Uterus (tissue), 4 donors: ENCODE measurements at places on chromosomes 16 and 17.
A peak's percentile ranks its signal among the peaks of the same experiment; 100 is the strongest.

DNA sequence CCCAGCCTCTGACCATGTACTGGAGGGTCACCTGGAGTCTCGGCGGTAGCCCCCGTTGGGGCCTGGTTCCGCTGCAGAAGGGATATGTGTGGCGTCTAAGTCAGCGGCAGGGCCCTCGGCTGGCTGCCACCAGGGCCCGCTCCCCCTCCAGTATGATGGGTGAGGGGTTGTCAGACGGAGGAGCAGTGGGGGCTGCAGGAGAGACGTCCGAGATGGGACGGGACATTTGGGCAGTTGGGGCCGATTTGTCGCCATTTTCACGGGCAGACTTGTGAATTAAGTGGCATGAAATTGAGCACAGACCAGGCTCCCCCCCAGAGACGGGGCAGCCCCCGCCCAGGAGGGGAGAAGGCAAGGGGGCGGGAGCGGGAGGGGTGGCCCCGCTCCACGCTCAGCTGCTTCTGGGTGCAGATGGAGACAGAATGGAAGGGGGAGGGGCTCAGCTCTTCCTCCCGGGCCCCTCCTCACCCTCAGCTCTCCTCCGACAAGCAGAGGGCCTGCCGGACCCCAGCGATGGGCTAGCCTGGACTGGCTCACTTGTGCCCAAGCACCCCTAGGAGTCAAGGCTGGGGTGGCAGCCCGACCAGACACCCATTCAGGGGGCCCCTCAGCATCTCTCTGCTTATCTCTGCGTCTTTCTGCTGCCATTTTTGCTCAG lies 52.7 kb upstream of the LHX1 start:
- no peak for DNase-seq

DNA sequence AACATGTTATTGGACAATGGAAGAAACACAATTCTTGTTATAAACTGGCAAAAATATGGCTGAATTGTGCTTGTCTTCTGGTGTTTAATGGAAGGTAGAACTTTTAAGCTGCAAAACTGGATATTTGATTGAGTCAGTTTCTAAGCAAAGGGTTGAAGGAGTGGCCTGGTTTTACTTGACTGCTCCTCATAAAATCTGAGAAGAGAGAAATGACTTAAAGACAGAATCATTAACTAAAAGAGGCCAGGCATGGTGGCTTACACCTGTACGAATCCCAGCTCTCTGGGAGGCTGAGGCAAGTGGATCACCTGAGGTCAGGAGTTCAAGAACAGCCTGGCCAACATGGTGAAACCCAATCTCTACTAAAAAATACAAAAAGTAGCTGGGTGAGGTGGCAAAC lies 770.7 kb downstream of the CDH11 start:
- no peak for DNase-seq

- DNase-seq: no peak
Observed at GRCh38 chr17:31877341-31877740, 18.3 kb upstream of the COPRS start.

- no peak for DNase-seq
Observed at GRCh38 chr16:83946781-83947566, 6.1 kb upstream of the OSGIN1 start.

DNA sequence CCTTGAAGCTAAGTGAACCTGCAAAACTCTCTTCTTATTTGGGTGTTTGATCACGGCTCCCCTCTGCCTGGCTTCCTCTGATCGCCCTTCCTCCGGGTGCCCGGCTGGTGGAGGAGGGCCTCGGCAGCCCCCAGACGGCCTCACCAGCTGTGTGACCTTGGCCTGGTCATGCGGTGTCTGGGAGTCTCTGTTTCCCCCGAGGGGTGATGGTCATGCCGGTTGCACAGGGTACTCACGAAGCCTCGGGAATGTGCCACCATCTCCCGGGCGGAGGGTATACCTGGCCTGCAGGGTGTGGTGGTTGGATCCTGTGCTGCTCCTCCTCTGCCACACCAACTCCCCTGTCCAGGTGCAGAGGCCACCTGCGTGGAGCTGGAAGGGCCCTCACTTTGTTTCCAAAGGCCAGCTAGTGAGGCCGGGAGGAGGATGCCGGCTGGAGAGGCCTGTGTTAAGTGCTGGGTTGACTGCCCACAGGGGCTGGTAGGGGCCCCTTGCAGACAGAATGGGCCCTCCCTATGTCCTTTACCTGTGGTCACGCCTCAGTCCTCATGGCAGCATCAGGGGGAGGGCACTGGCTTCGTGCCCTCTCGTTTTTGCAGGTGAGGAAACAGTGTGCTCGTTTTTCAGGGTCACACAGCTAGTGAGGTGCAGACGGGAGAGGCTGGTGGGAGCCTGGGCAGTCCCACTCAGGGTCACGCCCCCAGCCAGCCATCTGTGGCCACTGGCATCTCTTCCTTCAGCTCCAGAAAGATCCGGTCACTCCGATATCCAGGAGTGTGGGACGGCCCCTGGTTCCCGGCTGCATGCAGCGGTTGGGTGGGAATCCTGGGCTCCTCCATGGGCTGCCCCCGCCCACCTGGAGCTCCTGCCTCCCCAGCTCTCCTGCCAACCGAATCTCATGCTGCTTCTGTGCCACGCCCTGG lies 148.5 kb upstream of the GSE1 start:
- DNase-seq: no peak

DNA sequence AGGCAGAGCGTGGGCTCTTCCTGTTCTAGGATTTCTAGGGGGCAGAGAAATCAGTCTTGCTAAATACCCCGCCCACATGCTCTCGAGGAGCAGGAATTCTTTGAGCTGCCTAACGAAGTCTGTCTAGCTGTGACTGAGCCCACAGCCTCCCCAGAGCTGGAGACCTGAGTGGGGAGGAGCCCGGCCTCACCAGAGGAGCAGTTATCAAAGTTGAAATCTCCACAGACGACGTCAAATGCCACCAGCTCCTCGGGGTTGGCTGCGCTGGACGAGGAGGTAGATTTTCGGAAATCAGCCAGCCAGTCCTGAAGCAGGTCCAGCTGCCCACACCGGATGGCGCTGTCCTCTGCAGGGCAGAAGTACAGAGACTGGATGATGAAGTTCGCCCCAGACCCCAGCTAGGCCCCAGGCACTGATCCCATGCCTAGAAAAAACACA lies 53.8 kb downstream of the PRMT7 start:
- DNase-seq: no peak

DNA sequence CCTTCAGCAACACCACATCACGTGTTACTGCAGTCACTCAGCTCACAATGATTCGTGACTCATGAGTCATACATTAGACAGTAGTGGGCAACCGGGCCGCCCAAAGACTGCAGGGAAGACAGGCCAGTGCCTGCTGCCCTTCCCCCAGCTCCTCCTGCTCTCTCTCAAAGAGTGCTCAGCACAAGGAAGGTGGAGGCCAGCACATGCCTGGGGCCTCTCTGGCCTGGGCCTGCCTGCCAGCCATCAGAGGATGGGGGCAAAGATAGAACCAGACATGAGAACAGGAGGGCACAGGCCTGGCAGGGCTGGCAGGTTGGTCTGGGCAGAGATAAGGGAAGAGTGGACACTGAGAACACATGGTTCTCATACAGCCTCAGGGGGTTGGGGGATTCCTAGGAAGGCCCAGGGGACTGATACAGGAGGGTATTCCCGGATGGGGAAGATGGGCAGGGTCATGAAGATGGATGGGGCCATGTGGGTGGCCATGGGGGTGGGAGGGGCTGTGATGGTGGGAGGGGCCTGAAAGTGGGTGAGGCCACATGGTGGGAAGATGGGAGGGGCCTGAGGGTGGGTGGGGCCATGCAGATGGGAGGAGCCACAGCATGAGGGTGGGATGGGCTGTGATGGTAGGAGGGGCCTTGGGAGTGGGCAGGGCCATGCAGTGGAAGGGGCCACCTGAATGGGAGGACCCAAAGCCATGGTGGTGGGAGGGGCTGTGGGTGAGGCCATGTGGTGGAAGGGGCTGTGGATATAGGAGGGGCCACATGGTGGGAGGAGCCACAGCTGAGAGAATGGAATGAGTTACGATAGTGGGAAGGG lies 29.0 kb downstream of the KATNB1 start:
- no peak for DNase-seq

GRCh38 chr17:3804503-3804931 lies 3.5 kb upstream of the ITGAE start:
- no peak for DNase-seq

DNA sequence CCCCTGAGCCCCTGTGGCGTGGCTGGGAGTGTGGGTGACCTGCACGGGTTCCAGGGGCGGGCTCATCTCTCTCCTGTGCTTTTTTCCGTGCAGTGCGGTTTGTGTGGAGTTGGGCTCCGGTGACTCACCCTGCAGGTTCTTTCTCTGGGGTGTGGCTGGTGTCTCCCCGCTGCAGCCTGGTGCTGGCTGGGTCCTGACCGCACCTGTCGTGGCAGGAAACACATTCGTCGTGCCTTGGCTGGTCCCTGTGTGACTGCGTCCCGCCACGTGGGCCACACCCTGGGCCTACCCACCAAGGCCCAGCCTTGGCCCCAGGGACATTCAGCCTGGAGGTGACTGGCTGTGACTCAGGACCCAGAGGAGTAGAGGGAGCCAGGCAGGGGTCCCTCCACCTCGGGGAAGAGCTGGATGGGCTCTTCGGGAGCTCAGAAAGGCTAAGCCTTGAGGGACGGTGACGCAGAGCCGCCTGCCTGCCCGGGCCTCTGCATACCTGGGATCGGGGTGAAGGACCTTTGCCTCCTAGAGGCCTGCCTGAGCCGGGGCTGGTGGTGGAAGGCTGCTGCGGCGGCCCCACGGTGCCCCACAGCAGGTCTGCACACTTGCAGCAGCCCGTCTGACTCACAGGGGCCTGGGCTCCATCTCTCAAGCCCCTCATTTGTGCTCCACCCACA lies 7.8 kb downstream of the TRAF7 start:
- no peak for DNase-seq

DNA sequence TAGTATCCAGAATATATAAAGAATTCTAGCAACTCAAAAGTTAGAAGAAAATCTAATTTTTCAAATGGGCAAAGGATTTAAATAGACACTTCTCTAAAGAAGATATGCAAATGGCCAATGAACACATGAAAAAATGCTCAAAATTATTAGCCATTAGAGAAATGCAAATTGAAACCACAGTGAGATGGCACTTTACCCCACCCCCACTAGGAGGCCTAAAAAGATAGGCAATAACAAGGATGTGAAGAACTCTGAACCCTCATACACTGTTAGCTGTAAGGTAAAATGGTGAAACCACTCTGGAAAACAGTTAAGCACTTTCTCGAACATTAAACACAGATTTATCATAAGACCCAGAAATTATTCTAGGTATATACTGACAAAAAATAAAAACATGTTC lies 71.4 kb upstream of the IRX6 start:
- DNase-seq: no peak

GRCh38 chr16:30722443-30722842 lies 23.5 kb downstream of the SRCAP start:
- no peak for DNase-seq

DNA sequence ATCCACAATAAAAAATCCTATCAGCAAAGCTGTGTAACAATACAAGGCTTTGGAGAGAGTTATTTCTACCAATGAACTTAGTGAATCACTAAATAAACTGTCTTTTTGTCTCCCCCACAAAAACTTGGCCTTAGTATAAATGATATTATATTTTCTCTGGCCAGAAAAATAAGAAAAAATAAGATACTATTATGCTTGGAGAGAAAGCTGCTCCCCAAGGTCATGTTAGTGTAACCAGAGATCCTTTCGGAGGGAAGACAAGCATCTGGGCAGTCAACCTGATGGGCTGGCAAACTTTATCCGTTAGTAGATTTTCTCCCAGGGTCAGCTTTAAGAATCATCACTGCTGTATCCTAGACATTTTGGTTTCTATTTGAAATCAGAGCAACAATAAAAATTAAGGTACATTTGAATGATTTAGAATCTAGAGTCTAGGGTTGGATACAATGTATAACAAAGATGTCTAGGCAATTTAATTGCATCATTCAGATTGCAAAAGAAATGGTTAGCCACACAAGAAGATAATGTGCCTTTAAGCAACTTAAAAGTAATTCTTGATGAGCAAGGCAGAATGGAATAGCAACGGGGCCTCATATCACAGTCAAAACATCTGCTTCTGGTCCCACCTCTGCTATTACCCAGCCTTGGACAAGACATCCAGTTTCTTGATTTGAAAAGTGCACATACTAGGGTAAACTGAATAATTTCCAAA lies 280.4 kb downstream of the SLC39A11 start:
- no peak for DNase-seq

DNA sequence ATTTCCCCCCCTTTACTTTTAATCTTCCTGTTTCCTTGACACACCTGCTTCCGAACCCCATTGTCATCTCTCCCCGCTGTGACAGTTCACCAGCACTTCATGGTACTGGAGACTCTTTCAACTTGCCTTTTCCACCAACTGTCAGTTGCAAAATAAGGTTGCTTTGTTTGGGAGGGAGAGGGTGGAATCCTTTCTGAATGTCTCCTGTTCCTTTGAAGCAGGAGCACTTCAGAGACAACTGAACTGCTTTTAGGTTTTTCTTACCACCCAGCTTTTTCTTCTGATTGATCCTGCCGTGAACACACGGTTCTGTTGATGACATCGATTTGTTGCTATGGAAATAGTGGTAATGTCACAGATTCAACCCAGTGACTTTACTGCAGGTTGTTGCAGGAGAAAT lies 42.0 kb downstream of the RPA1 start:
- no peak for DNase-seq

- DNase-seq: no peak
Observed at GRCh38 chr16:64304951-64305350, 816.9 kb downstream of the CDH11 start.

- DNase-seq: no peak
Observed at GRCh38 chr17:13393841-13394710, 207.7 kb downstream of the HS3ST3A1 start.

- DNase-seq: no peak
Observed at GRCh38 chr17:61587807-61588660, 3.0 kb downstream of the NACA2 start.

DNA sequence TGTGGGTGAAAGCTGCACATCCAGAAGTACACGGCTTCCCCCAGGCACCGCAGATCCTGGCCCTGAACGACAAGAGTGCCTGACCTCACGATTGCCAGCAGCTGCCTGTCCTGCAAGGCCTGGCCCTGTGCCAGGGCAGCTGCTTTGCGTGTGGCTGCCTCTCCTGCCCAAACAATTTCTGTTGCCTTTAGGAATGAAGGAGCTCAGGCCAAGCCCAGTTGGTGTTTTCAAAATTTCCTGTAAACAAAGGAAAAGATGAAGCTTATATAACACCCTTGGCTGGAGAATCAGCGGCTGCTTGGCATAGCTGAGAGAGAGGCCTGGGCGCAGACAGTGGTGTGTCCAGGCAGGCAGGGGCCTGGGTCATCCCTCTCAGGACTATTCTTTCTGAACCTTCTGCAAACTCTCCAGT lies 11.7 kb upstream of the SLC47A2 start:
- peak; percentile 79 for DNase-seq

GRCh38 chr17:62735044-62735651 lies 73.0 kb downstream of the MARCHF10 start:
- DNase-seq: no peak

- no peak for DNase-seq
Observed at GRCh38 chr16:86927699-86928098, 349.4 kb downstream of the FOXL1 start.

GRCh38 chr16:56965149-56966092 lies 3.7 kb downstream of the CETP start:
- DNase-seq: no peak

- DNase-seq: peak; percentile 48
Observed at GRCh38 chr16:4212211-4212933, 29.5 kb downstream of the SRL start.
